ENCODE measurements at places on chromosomes 4 and X.
A peak's percentile ranks its signal among the peaks of the same experiment; 100 is the strongest.

DNA sequence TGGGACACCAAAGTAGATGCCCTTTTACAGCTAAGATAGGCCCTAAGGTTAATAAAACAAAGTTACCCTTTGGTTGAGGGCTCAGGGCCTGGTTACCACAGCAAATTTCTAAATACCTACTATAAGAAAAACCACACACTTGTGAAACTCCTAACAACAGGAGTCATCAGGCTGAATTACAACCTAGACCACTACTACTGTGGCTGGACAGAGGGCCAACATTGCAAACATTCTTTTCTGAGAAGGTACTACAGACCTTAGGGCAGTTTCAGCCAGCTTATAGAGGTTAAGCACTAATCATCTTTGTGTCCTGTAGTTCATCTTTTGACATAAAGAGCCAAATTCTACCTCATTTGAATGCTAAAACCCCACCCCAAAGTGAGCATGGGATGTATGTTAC, 504.0 kb downstream of the RAPGEF2 start:
- no peak for DNase-seq

- DNase-seq = no peak
These were observed 33.8 kb upstream of the ARMCX2 start for GRCh38 chrX:101693476-101693875.

DNA sequence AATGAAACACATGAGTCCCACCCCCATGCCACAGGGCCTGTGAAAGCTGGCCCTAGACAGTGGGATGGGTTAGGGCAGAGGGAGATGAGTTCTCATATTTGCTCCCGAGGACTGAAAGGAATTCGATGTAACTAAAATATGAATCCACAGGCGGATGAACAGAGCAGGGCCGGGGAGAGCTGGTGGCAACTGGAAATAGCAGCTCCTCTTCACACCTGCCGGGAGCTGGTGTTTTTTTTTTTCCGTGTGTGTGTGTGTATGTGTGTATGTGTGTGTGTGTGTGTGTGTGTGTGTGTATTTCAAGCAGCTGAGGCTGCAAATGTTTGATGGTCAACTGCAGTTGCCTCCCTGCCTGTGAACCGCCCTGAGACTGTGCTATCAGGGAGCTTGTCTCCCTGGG, 115.1 kb upstream of the PSAPL1 start:
- no peak for DNase-seq

GRCh38 chr4:82521283-82521682, 40.5 kb downstream of the TMEM150C start:
- DNase-seq = no peak

DNA sequence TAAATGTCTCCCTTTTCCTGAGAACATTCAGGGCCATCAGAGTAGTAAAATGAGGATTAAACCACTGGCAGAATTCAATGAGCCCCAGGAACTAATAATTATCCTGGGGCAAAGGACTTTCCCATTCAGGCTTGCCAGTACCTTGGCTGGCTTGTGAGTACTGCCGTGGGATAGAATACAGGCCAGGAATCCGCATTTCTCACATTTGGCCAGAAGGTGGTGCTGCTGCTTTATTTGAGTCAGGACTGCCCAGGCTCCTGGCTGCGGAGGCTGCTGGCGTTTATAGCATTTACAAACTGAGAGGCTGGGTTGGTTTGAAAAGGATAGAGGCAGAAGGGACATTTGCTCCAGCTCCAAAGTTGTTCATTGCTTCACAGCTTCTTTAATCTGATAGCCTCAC, 91.4 kb downstream of the RTL9 start:
- DNase-seq = peak; percentile 88

DNA sequence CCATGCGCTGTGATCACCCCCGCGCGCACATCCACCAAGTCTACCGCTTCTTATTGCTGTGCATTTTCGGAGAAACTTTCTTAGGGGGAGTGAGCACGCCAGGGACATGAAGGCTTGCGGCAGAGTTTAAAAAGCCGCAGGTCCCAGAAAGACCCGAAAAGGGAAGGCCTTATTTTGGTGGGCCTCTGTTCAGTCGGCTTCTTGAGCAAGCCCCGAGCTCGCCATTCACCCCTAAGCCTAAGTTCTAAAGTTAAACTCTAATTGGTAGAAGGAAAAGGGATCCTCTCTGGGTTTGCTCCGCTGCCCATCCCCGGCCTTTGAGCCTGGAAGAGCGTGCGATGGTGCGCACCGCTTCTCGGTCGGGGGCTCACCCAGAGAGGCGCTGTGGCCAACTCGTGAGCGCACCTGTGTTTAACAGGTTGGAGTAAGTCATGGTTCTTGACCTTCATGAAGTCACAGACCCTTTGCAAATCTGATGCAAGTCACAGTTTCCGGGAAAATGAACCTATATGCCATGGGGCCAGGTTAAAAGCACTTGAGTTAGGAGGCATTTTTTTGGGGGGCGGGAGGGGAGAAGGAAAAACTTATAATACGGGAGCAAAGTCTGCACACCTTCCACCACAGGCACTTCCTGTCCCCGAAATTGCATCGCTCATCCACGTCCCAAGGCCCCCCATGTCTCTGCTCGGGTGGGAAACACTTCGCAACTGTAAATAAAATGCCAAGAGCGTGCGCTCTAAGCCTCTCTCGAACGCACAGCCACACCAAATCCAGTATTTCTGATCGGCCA, 1.9 kb downstream of the PHOX2B start:
- no peak for DNase-seq

DNA sequence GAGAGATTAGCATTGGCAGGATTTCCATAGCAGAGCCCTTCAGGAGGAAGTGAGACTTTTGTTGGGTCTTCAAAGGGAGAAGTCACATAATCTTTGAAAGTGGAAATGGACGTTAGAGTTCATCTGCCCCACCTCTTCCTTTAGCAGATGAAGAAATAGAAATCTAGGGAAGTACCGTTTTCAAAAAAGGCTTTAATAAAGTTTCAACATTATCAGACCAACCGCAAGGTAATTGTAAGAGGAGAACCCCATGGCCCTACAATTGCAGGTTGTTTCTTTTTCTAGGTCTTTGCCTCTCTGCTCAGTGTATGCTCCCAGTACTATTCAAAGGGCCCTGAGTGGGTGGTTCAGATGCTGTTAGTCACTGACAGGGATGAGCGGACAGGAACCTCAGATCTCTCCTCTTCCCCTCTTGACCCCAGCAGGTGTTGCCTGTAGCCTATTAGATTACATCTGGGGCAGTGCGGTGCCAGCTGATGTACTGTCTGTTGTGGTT, 48.6 kb upstream of the AP1S2 start:
- no peak for DNase-seq

Measured in testis (tissue), 5 donors.